Neuronal stem cell (in vitro differentiated cells): ENCODE measurements at places on chromosomes 4 and X.

- no peak for DNase-seq
Measured at GRCh38 chr4:38677441-38677840, 13.4 kb downstream of the KLF3 start.

DNA sequence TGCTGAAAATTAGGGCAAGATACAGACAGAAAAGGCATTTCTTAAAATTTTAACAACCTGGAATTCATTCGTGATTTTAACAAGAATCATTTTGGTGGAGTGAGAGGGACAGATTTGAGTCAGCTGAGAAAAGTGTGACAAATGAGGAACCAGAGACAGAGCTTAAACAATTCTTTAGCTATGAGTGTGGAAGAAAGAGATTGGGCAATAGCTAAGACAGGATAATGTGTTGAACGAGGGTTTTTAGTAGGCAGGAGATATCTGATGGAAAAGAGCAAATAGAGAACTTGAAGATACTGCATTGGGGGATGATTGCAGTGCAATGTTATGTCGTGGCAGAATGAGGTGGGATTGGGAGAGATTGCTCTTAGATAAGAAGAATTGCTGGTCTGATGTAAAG, 164.2 kb upstream of the SPRY1 start:
- no peak for DNase-seq

GRCh38 chrX:149860445-149860844, 20.5 kb upstream of the MAGEA8 start:
- DNase-seq, result no peak

DNA sequence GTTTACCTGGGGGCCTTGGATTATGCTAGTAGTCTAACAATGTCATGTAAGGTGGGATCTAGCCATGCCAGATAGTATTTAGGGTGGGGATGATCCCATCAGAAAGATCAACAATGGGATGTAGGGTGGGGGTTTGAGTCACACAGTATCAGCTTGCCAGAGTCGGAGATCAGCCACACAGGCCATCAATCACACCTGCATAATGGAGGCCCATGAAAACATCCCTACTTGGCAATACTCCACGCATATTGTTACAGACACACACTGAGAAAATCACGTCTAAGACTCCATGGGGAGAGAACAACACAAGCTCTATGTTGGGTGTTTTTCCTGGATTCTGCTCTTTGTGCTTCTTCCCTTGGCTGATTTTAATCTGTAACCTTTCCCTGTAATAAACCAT, 49.5 kb upstream of the SLC25A4 start:
- no peak for DNase-seq

- no peak for DNase-seq
Measured at GRCh38 chr4:13162886-13163285, 321.3 kb downstream of the RAB28 start.
